ENCODE measurements at places on chromosomes 6 and 20.

- peak; percentile 68 for DNase-seq
Measured at GRCh38 chr20:57943950-57944349, 234.1 kb upstream of the PMEPA1 start.

- DNase-seq: no peak
Measured at GRCh38 chr6:168420084-168420483, 20.9 kb upstream of the SMOC2 start.

- DNase-seq: no peak
Measured at GRCh38 chr6:166595949-166596348, 9.5 kb upstream of the RAMACL start.

- no peak for DNase-seq
Measured at GRCh38 chr6:53532942-53533341, 12.0 kb downstream of the GCLC start.

DNA sequence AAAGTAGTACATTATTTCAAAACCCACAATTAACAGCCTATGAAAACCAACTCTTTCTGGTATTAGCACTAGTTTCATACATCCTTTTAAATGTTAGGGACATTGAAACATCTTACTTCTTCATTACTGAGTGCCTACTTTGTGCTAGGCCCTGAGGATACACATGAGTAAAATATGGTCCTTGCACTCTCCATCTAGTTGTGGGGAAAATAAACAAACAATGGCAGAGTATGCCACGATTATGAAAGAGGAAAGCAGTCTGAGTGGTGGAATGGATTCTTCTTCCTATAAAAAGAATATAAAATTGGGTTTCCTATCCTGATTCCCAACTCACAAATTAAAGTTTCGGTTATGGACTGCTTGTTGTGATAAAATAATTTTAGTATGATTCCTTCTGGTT is 84.9 kb downstream of the ATXN1 start:
- DNase-seq: no peak

- no peak for DNase-seq
Measured at GRCh38 chr6:52621631-52622030, 44.8 kb upstream of the TRAM2 start.

DNA sequence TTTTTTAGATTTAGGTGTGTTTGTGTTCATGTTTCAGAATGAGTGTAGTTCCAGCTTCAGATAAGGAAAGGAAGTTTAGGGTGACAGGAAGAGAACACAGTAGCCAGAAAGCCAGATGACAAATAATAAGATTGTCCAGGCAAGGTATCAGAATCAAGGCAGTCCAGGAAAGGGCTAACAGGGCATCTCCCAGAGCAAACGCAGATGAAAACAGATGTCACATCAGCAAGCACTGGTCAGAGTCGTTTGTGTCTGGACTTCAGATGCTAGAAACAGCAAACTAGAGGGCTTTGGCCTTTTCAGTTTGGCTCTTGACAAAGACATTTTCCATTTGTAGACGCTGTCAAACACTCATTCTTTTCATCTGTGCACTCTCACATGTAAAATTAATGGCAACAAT is 65.5 kb downstream of the VIP start:
- no peak for DNase-seq

GRCh38 chr6:69026715-69027114 is 391.6 kb downstream of the ADGRB3 start:
- DNase-seq: no peak

- DNase-seq: peak; percentile 88
Measured at GRCh38 chr6:29976588-29977424, 34.5 kb downstream of the HLA-A start.

DNA sequence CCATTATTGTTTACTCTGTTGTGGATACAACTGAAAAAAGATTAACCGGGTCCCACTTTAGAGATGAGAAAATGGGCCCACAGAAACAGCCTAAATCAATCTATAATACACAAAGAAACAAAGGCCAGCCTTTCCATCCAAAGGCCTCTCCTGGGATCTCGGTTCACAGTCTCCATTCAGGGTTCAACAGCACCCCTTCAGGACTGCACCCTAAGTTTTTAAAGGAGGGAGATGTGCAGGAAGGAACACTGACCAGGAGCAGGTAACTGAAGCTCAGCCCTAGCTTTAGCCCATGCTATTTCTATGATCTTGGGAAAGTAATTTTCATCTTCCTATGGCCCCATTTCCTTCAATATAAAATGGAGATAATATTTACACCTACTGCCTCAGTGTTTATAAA is 147.7 kb downstream of the BTBD9 start:
- peak; percentile 34 for DNase-seq

- DNase-seq: no peak
Measured at GRCh38 chr6:149225946-149226345, 91.6 kb upstream of the TAB2 start.

- DNase-seq: peak; percentile 96
Measured at GRCh38 chr6:35044145-35044745, 96.9 kb downstream of the TCP11 start.

DNA sequence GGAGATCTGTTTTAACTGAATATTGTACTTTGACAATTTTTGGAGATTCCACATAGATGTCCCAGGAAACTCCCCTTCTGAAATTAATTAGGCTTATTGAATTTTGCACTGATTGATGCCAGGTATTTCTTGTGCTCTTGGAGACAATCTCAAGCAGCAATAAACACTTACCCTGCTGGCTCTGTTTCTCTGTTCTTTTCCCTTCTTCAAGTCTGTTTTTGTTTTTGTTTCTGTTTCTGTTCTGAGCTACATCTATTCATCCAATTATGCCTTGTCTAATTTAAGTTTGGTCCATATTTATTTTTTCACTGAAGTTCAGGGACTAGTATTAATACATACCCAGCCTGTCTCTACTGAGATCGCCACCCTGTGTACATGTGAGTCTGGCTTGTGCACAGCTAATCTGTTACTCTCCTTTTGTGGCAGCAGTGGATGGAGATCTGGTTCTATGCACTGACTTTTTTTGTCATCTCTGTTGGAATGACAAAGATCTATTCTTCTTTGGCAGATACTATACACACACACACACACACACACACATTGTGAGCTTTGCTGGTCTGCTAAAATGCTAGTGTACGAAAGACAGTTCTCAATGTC is 51.9 kb downstream of the IL22RA2 start:
- DNase-seq: no peak
